ENCODE measurements at places on chromosomes 11 and 22.

DNA sequence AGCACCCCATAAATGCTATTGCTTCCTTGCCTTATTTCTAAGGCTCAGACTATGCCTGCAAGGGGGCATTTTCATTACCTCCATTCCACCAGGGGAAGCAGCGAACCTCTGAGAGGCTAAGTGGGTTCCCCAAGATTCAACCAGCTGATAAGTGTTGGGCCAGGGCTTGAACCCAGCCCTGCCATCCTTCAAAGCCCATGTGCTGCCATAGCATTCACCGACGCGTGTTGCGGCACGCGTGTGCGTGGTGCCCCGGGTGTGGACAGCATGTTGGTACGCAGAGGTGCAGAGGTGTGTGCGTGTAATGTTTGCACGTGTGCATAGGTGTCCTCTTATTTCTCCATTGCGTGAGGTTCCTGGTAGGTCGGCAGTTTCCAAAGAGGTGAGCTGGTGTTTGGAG is 66.0 kb upstream of the PPARA start:
- no peak for DNase-seq

GRCh38 chr11:45543808-45544422 is 121.5 kb downstream of the CHST1 start:
- no peak for DNase-seq

DNA sequence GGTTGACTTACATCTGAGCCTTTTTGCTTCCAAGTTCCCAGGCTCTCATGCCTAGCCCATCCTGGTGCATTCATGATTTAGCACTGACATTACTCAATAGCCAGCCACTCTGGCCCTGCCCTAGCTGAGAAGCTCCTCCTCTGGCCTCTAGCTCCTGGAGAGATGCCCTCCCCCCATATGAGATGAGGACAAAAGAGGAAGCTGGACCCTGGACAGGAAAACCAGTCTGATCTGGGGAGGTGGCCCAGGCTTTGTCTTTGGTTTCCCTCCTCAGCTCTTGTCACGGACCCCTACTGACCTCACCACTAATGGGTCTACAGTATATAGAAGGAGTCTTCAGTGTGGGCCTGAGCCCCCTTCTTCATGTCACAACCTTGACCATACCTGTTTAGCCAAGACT is 3.0 kb downstream of the RHOG start:
- DNase-seq: no peak

GRCh38 chr22:32364210-32364609 is 6.5 kb downstream of the RFPL3 start:
- DNase-seq: no peak

DNA sequence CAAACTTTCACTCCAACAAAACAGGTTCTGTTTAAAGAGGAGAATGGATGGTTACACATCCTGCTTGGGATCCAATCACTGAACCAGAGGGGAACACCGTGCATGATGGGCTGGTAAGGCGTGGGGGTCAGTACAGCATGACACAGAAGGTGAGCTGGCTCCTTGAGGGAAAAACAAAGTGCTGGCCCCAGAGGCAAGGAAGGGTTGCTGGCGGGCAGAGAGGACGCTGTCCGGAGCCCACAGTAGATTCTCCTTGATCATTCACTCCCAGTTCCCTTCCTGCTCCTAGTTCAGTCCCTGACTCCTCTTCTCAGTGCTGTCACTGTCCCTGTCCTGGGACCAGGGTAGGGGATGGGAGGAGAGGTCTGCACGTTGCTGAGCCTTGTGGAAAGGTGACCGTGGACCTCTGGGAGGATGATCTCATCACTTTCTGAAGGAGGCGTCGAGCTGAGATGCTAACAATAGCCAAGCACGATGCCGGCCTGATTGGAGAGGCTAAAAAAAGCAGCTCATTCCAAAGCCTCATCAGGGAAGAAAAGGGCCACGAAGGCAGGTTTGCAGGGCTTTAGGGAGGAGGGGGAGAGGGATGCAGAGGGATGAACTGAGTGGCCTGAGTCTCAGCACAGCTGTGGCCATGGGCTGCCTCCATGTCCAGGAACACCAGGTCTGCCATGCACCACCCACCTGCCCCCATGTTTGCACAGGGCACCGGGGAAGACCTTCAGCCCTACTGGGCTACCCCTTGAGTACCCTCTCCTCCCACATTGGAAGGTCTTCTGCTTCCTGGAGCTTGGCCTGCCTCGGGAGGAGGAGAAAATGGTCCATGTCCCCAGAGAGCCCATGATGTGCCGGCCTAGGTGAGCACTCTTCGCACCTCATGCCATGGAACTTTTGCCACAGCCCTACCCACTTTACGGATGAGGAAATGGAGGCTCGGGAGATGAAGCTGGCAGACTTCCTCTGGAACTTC is 72.7 kb upstream of the RTL6 start:
- no peak for DNase-seq

GRCh38 chr11:129291546-129291945 is 84.1 kb upstream of the BARX2 start:
- no peak for DNase-seq

GRCh38 chr11:104372111-104372510 is 208.2 kb upstream of the PDGFD start:
- DNase-seq: no peak

DNA sequence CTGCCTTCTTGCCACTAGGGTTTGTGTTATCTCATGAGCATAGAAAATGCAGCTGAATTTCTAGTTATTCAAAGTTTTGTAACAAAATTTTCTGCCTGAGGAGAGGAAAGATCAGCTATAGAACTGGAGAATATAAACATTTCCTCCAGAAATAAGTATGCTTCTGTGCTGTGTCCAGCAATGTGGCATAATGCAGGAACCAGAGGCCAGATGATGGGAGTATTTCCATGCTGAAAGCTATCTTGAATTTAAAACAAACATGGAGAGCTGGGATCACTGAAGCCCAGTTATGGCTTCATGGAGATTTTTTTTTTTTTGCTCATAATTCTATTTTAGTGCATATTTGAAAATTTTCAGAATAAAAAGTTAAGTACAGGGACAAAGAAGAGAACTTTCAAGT is 608.2 kb downstream of the SOX6 start:
- no peak for DNase-seq

DNA sequence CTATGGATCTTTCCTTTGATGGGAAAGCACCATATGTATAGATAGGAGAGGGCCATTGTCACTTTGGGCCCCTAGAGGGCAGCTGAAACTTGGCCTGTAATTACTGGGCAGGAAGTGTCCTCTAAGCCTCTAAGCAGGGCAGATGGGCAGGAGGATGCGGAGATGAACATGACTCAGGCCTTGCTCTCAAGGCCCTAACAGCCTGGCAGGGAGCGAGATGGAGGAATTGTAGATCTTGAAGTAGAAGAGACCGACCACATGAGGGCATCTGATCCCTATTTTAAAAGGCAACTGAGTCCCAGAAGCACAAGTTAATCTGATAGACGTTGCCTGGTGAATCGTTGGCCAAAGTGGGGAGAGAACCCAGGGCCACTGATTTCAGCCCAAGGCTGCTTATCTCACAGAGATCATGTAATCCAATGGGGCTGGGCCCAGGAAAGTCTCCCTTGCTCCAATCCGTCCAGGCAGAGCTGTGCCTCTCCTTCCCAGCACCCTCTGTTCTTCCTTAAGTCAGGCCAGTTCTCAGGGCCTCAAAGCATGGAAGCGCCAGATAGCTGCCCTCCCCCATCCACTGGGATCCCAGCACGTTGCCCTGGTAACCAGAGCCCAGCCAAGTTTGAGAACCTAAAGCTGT is 2.5 kb upstream of the SEPTIN3 start:
- DNase-seq: peak; percentile 38

DNA sequence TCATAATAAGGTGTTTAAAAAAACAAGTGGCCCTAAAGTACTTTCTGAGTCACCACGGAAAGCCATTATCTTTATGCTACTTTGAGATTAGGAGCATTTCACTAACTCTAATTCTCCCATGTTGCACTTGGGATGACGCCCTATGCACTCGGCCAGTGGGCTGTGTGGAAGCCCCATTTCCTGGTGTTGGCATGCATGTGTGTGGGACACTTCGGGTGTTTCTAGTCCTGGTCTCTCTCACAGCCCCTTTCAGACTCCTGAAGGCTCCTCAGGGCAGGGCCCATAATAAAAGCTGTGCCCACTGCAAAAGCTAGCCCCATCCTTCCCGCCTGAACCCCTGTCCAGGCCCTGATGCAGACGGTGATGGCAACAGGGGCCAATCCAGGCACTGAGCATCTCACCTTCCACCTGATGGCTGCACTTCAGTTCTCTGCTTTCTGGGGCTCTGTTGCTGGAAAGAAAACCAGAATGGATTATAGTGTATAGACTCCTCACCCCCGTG is 14.9 kb upstream of the FXYD2 start:
- no peak for DNase-seq
